Testis (tissue), 5 donors: ENCODE measurements at places on chromosomes 3 and 15. TPM values are rescaled to one million over a fixed set of nuclear protein-coding genes. Genes with fewer than 3 reads are reported as not detected.

GRIP2 gene
- polyA plus RNA-seq, result 3.2 TPM

PLSCR1 gene
- polyA plus RNA-seq, result 32.1 TPM

TMEM207 gene
- not detected for polyA plus RNA-seq

SPINK8 gene
- polyA plus RNA-seq, result not detected

PLS1 gene
- 10.8 TPM for polyA plus RNA-seq

ZDHHC23 gene
- polyA plus RNA-seq, result 36.4 TPM

CISH gene
- 5.8 TPM for polyA plus RNA-seq

INTS14 gene
- polyA plus RNA-seq, result 41.7 TPM

ACP3 gene
- 2.6 TPM for polyA plus RNA-seq

POMGNT2 gene
- polyA plus RNA-seq, result 38.6 TPM

CD200R1 gene
- polyA plus RNA-seq, result 1.5 TPM

CAND2 gene
- 38.0 TPM for polyA plus RNA-seq

MYD88 gene
- 30.1 TPM for polyA plus RNA-seq

PLA2G4F gene
- 0.15 TPM for polyA plus RNA-seq

SCN5A gene
- 0.73 TPM for polyA plus RNA-seq

FBN1 gene
- 77.1 TPM for polyA plus RNA-seq

SLC9C1 gene
- 20.0 TPM for polyA plus RNA-seq

SIDT1 gene
- 5.0 TPM for polyA plus RNA-seq

KPNA4 gene
- polyA plus RNA-seq, result 39.6 TPM

TM4SF4 gene
- polyA plus RNA-seq, result 1.4 TPM

CHRNA5 gene
- polyA plus RNA-seq, result 3.7 TPM

MAGEL2 gene
- polyA plus RNA-seq, result 5.8 TPM

DAZL gene
- polyA plus RNA-seq, result 124 TPM
